ENCODE measurements at places on chromosomes 4 and X.

- no peak for DNase-seq
Measured at GRCh38 chrX:46649421-46650260, 76.1 kb downstream of the CHST7 start.

GRCh38 chr4:146481246-146481645, 40.5 kb downstream of the SLC10A7 start:
- no peak for DNase-seq

GRCh38 chr4:7571001-7571400, 136.3 kb upstream of the PSAPL1 start:
- no peak for DNase-seq

- DNase-seq, result no peak
Measured at GRCh38 chrX:40007756-40008705, 89.7 kb downstream of the BCOR start.

DNA sequence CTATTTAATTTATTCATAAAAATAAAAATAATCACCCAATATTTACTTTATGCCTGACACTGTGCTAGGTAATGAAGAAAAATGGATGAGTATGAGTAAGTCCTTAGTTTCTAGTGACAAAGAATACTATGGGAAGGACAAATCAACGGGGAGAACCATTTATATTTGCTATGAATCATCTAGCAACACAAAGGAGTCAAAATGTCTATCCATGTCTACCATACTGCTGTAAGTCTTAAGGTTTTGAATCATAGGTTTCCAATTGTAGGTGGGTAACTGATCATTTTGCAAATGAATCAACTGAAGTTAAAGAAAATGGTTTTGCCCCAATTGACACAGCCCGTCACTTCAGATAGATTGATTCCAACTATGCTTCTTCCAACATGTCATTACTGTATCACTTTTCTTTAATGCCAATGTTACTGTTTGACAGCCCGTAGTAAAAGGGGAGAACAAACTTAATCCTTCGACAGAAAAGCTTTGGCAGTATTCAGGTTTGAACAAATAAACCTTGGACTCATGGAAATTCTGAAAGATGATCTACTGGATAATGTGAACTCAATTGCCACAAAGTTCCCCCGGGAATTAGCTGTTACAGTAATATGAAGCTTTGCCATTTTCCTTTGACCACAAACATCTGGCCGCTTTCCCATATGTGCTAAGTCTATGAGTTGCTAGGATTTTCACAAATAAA, 3.2 kb downstream of the TDO2 start:
- no peak for DNase-seq

GRCh38 chr4:71833232-71833900, 49.5 kb upstream of the GC start:
- no peak for DNase-seq

DNA sequence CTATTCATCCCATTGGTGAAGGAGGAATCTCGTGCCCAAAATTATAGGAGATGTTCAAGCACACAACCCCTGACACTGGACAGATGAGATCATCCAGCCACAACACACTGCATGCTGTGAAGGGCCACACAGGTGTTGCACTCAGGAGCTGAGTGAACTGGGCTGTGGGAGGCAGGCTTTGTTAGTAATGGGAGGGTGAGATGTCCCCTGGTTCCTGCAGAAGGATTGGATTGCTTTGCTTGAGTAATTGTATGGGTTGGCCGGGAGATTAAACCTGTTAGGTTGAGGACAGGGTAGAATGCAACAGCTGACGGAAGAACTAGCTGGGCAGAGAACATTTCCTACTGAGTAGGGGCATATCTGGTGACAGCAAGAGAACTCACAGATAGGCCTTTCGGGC, 152.2 kb downstream of the TACR3 start:
- no peak for DNase-seq

- DNase-seq, result no peak
Measured at GRCh38 chr4:146674829-146675570, 36.3 kb downstream of the POU4F2 start.

DNA sequence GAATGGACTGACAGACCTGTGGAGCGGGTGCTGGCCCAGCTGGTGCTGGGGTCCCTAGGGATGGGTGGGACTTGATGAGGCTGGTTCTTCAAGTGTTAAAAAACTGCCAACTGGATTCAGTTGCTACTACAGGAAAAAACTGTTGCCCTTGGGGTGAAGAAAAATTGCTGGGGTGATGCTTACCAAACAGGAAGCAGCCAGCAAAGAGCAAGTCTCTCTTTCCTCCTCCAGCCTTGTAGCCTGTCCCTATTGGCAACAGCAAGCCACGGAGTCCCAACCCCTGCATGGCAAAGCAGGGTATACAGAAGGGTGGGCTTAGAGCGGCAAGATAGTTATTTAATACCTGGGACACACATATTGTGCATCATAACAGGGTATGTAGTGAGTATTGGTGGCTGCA, 60.1 kb upstream of the ATP8A1 start:
- DNase-seq, result no peak

DNA sequence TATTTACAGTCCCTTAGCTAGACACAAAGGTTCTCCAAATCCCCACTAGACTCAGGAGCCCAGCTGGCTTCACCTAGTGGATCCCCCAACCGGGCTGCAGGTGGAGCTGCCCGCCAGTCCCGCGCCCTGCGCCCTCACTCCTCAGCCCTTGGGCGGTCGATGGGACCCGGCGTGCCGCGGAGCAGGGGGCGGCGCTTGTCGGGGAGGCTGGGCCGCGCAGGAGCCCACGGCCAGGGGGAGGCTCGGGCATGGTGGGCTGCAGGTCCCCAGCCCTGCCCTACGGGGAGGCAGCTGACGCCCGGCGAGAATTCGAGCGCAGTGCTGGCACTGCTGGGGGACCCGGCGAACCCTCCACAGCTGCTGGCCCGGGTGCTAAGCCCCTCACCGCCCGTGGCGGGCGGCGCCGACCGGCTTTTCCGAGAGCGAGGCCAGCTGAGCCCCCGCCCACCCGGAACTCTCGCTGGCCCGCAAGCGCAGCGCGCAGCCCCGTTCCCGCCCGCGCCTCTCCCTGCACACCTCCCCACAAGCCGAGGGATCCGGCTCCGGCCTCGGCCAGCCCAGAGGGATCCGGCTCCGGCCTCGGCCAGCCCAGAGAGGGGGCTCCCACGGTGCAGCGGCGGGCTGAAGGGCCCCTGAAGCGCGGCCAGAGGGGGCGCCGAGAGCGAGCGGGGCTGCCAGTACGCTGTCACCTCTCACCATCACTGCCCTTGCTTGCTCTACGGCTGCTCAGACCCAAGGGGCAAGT, 39.4 kb downstream of the WFS1 start:
- DNase-seq, result no peak

DNA sequence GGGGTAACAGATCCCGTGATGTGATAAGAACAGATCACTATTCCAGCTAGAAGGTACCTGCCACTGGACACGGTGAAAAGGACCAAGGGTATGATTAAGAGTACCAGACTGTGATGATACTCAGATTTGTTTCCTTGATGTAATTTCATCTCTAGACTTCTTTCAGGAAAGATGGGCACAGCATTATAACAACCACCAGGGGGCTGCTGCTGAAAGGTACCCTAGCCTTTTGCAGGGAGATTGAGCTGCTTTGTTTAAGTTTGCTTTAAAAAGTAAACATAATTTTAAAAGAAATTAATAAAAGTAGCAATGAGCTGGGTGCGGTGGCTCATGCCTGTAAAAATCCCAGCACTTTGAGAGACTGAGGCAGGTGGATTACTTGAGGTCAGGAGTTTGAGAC, 145.4 kb downstream of the EMCN start:
- DNase-seq, result no peak

DNA sequence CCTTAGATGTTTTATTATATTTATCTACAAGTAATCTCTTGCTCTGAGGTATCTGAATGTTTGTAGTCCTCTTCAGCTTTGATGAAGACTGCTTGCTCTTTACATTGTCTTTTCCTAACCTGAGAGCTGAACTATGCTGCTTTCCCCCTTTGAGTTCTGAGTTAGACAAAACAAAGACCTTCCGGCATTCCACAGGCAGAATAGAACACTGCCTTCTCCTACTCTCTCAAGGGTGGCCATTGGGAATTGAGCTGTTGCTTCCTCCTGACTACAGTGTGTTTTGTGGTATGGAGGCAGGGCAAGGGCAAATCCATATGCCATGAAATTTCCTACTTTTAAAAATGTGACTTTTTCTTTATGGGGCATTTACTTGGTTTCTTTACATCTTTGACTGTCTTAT, 841.0 kb downstream of the FAM133A start:
- DNase-seq, result no peak

DNA sequence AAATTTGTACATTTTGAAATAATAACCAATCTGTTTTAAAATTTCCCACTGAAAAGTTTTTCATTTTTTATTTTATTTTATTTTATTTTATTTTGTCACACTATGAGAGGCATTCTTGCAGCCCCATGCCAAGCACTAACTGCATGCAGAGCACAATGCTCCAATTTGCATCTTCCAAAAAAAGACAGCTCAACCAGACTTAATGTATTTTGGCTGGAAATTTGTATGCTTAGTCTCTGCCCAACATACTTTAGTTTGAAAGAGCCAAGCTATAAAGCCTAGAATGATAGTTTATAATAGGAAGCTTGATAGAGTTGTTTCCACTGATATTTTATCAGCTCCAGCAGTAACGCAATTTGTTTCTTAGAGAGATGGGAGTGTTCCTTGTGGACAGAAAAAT, 235.5 kb downstream of the GALNTL6 start:
- no peak for DNase-seq

DNA sequence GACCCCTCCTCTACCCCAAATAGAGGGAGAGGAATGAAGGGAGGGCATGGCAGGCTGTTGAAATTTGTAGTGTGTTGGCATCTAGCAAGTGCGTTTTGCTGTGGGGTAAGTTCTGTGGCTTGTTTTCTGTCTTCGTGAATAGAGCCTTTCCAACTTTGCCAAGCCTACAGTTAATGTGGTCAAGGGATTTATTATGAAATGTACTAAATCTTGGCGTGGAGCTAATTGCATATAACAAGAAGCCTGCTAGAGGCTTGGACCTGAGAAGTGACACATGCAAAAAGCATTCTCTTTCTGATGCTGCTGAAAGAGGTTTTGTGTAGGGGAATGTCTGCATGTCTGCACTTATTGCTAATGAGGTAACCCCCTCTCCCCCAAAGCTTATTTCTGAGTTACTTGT, 132.2 kb downstream of the BMPR1B start:
- DNase-seq, result no peak

- DNase-seq, result no peak
Measured at GRCh38 chrX:130771230-130771629, 131.8 kb downstream of the ENOX2 start.

GRCh38 chrX:102975016-102975415, 37.9 kb downstream of the RAB40AL start:
- no peak for DNase-seq

DNA sequence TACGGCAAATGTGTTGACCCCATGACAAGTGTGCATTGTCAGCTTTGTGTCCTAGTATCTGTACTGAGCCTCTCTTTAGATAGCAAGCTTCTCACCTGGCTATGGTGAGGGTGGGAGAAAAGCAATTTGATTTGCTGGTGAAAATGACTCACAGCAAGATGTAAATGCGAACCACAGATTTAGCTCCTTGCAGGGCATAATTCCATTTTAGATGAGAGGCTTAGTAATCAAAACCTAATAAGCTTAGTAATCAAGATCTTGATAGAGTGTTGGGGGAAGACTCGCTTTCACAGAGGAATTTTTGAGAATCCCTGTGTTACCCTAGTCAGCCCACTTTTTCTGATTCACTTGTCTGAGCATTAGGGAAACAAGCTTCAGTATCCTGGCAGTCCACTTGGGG, 7.7 kb upstream of the OCIAD2 start:
- DNase-seq, result no peak

GRCh38 chr4:77187322-77187721, 30.3 kb downstream of the CCNG2 start:
- no peak for DNase-seq

DNA sequence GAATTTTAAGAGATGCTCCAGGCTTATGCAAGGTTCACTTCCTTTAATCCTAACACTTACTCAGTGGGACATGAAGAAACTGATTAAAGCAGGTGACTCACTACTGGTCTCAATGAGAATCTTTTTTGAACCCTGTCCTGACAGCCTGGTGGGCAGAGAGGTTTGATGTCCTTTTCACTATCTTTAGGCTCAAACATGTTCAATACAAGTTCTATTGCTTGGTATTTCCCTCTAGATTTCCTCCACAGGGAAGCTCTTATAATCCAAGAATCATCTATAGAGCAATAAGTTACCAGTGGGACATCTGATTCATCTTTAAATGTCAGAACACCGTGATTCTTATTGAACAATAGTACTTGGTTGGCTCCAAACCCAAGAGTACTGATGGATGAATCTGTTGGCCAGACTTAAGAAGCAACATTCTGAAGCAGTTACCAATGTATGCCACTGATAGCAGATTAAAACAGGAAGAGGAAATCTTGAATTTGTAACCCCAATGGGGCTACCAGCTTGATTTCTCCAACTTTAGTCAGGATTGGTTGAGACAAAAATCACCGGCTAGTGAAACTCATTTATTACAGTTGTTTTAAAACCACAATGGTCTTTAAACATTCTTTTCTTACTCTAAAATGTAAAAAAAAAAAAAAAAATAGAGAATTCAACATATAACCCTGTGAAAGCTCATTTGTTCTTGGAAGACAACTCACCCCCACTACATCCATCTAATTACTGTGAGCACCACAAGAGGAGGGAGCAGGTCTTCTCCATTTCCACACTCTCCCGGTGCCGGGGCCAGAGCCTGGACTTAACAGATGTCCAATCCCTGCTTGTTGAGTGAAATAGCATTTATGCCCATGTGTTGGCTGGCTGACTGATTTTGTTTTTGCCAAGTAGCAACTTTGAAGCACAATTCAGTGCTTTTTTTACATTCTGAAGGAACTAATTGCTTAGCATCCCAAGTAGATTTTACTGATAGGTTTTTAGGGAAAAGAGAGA, 43.3 kb downstream of the FGFBP1 start:
- DNase-seq, result peak; percentile 62

DNA sequence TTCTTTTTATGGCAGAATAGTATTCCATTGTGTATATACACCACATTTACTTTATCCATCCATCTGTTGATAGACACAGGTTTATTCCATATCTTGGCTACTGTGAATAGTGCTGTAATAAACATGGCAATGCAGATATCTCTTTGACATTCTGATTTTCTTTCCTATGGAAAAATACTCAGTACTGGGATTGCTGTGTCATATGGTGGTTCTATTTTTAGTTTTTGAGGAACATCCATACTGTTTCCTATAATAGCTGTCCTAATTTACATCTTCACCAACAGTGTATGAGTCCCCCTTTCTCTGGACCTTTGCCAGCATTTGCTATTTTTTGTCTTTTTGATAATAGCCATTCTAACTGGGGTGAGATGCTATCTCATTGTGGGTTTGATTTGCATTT, 73.5 kb downstream of the GPAT3 start:
- DNase-seq, result no peak

GRCh38 chr4:180380733-180381132, 1862.5 kb upstream of the TENM3 start:
- DNase-seq, result no peak

- DNase-seq, result no peak
Measured at GRCh38 chr4:20890761-20891160, 190.5 kb downstream of the PACRGL start.

All from CD14-positive monocyte (primary cell).